ENCODE measurements at places on chromosomes 4 and X.

DNA sequence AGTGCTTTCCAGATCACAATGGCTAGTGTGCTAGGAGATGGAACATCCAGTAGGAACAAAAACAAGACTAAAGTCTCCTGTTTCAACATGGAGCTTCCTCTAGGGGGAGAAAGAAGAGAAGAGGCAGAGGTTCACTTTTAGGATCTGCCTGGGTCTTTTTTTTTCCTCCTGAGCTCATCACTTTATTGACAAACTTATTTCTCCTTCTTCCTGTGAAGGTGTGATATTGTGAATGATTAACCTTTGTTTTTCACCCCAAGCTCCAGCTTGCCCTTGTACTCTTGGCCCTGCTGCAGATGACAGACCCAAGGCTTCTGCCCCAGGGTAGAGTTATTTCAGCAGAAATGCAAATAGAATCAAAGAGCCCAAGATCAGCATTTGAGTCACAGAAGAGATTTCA lies 13.5 kb downstream of the PAGE4 start:
- DNase-seq: no peak

GRCh38 chrX:81979806-81980515 lies 778.1 kb downstream of the SH3BGRL start:
- DNase-seq: no peak

DNA sequence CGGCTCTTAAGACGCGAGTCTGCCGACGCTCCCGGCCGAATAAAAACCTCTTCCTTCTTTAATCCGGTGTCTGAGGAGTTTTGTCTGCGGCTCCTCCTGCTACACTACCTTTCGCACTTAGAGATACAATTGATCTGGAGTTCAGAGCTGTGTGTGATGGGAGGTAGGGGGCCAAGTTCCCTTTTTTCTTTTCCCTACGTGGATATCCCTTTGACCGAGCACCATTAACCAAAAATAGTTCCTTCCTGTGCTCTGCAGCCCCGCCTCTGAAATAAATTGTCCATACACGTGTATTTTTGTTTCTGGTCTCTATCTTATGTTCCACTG lies 555 bp upstream of the PGM2 start:
- DNase-seq: no peak

GRCh38 chr4:74327762-74328161 lies 19.5 kb downstream of the EPGN start:
- DNase-seq: no peak

DNA sequence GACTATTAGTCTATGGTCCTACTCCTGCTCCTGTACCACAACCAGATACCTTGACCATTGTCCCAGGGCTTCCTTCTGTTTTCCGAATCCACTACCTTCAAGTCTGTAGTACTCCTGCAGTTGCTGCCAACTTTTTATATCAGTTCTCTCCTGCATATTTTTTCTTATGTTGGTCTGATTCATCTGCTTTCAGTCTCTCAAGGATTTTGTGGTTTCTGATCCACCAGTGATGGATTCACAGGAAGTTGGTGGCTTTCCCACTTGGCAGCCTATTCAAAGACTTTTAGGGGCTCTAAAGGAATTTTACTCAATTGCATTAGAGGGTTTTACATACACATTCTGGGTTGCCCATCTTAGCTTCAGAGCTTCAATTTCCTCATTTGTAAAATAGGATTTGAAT lies 23.6 kb downstream of the KIF4A start:
- DNase-seq: no peak

- DNase-seq: no peak
Measured at GRCh38 chr4:1595789-1596325, 88.3 kb downstream of the FAM53A start.

DNA sequence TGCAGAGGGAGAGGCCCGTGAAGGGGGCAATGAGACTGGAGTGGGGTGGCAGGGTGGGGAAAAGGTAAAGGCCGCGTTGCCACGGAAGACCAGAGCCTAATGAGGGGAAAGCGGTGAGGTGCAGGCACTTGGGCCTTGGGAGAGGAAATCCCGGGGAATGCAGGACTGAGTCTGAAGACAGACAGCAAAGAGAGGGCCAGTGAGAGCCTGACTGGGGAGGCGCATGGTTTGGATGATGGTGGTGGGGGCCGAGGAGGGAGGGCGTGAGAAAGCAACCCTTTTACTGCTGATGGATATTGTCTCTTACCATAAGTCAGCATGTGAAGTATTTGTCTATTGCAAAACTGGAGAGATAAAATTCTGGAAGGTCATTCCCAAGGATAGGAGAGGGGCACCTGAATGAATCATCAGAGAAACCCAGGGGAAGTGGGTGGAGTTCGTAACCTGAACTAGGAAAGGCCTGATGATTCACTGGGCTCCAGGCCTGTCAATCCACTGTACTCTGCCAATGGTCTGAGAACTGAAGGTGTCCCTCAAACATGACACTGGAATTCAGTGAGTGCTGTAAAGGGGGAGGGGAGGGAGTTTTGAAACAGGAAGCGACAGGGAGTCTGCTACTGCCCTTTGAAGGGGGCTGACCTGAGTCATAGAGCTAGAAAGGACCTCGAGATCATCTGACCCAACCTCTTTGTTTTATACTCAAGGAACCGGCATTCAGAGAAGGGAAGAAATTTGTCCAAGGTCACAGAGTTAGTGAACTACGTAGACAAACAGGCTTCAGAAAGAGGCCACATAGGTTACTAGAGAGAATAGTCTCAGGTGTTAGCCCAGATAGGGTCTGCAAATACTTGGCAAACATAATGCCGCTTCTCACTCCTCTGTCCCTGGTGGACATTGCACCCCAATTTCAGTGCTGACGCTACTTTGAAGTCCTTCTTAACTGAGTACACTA lies 52.2 kb downstream of the NALF2 start:
- DNase-seq: no peak

DNA sequence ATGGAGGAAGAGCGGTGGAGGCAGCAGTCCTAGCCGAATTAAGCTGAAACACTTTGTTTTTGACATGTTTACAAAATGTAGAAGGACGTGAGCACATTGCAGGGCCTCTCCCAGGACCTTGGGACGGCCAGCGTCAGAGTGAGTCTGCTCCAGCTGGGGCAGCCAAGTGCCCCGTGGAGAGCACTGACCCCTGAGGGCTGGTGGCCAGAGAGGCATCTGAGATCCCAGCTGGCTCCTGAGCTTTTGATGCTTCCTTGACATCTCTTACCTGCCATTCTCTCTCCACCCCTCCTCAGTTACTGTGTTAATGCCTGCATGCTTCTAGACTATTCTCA lies 24.7 kb downstream of the NAT8L start:
- no peak for DNase-seq

DNA sequence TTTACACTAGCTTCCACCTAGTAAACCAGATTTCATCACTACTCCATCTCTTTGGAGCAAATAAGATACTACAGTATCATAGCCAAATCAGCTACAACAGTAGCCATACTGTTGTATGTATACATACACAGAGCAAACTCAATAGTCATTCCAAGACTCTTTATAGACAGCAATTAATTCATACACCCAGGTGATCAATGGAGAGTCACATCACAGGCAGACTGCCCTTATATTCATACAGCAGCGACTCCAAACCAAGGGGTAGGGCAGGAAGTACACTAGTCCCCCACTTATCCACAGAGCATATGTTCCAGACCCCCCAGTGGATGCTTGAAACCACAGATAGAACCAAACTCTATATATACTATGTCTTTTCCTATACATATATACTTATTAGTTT lies 76.6 kb downstream of the FBXW7 start:
- no peak for DNase-seq

GRCh38 chrX:9133426-9133825 lies 99.5 kb upstream of the FAM9B start:
- DNase-seq: no peak

DNA sequence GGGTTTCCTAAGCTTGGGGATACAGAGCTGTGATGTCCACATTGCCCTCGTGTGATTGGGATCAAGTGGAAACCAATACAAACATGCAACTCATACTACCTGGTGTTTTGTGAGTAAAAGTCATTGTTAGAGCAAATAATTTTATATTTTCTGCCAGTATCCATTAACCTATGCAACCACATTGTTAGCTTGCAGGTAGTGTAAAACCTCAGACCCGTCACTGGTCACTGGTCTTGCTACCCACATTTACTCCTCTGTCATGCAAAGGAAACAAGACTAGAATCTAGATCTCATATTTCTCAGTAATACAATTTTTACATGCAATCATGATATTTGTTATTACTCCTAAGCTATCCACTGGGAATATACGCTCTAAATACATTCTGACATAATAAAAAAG lies 324.3 kb upstream of the NDST4 start:
- DNase-seq: no peak

- no peak for DNase-seq
Measured at GRCh38 chr4:21949073-21949457, 493 bp upstream of the KCNIP4 start.

DNA sequence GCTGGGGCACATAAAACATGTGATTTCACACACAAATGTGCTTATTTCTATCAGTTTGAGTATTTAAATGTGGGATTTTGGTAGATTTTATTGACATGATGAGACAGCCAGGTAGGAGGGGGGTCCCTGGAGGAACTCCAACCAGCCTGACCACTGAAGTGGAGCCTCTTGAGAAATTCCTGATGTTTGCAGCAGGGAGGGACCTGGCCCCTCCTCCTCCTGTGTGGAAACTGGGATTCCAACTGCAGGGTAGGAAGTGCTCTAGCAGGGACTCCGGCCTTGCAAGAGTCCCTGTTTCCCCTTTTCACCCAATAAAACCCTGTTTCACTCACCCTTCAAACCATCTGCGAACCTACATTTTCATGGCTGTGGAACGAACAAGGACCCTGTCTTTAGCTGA lies 2224.0 kb upstream of the AGA start:
- DNase-seq: no peak

DNA sequence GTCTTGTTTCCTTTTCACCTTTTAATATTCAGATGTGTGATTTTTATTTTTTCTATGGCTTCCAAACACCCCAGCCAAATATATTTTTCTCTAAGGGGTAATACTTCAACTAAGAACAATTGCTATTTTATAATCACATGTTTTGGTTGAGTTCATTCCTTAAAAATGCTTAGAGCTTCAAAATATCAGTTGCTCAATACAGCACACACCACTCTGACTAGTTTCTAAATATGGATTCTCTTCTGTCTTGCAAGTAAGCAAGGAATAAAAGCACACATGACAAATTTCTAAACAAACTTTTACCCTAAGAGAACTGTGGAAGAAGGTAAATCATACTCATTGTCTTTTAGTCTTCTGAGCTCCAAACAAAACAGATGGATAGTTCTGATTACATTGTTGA lies 27.2 kb downstream of the ANTXR2 start:
- DNase-seq: no peak

GRCh38 chrX:135086197-135086854 lies 34.0 kb downstream of the ETDB start:
- peak; percentile 75 for DNase-seq

DNA sequence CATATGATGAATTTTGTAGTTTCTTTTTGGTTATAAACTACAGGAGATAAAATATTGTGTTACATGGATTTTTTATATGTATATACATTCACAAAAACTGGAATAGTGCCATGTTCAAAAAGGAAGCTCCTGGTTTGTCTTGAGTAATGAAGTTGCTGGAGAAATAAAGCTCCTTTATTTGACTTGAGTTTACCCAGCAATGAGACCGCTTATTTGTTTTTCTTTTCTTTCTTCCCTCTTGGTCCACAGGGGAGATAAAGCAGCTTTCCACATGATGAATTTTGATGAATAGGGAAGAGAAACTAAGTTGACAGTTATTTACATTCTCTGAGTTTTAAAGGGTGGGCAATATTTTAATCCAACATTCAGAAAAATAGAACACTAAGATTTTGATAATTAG lies 176.5 kb downstream of the GPM6A start:
- no peak for DNase-seq

DNA sequence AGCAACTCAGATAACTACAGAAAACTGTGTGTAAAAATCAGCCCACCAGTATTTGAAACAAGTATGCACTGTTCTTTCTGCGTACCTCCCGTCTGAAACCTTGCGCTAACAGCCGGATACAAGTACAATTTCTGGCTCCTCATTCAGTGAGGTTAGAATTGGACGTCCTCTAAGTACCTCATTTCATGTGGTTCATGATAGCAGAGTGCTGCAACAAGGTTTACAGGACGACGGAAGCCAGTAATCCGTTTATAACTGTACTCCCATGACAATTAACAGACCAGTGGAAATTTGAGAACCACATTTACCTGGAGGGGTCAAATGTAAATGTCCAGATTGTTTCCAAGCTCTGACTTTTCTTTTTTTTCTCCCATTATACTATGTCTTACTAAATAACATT lies 52.9 kb upstream of the TENM3 start:
- no peak for DNase-seq

DNA sequence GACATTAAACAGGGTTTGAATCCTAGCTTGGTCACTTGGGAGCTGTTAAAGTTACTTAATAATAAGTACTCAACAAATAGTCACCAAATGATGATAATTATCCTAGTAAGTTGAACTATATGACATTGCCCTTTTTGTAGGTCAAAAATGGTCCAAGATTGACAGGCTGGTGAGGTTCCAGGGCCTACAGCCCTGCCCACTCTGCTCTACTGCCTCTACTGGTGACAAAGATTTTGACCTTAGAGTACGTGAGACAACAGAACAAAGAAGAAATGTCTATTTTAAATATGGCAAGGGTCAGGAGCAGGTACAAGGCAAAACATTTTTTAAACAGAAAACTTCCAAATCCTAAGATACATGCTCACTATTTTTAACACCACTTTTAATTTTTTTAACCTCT lies 572 bp upstream of the SMPX start:
- DNase-seq: no peak

DNA sequence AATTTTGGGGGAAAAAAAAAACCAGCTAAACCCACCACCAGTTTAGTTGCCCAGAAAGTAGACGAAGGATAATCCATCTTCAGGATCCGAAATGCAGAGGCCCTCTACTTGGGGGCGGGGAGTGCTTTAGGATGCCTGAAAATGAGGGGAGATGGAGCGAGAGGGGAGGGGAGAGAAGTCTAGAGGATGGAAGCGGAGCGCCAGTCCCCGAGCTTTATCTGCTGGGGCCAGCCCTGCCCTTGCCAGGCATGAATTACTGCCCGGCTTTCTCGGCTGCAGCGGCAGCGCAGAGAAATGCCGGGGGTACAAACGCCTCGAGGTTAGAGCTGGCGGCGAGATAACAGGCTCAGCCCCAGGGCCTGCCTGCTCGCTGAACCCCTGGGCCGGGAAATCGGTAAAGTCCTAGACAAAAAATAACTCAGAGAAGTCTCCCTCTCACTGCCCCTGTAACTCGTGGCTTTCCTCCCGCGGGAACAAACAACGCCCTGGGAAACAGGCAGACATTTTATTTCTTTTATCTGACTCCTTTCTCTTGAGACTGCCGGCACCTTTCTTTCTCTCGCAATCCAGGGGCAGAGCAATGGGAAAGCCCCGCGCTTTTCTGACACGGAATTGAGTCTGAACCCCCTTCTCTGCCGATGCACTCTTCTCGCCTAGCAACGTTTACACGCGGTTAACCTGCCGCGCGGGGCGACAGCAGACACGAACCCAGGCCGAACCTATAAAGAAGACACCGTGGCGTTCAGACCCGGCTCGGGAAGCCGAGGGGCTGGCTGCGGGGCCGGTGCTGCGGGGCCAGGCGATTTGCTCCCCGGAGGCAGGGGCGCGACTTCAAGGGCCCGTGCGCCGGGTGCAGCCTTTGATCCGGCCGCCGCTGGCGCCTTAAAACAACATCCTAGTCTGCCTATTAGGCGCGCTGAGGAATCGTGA lies 3.1 kb upstream of the MSX1 start:
- no peak for DNase-seq
